Glomerular endothelial cell (primary cell): ENCODE measurements at places on chromosomes 1 and 21. TPM values are rescaled to one million over a fixed set of nuclear protein-coding genes. Genes with fewer than 3 reads are reported as not detected.

- no peak for DNase-seq
Observed at GRCh38 chr1:13808729-13809131, 108.7 kb downstream of the PRDM2 start.

- no peak for DNase-seq
Observed at GRCh38 chr1:229666585-229666984, 40.5 kb downstream of the URB2 start.

DNA sequence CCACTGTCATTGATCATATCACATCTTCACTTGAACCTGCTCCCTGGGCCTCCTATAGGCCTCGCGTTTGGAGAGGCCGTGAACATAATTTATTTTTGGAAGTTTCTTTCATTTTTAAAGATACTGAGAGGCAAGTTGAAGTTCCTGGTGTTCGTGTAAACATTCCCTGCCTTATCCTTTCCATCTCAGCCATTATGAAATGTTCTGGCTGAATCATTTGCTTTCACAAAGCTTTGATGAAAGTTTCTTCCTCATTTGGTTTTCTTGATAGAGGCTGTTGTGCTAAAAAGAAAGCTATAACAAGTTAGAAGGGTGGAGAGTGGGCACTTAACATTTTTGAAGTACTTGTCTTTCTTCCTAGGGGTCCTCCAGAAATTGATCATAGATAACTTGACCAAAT lies 15.5 kb downstream of the CAMTA1 start:
- no peak for DNase-seq

The LRRC71 gene
- total RNA-seq: 0.12 TPM in 1 of 2 replicates, not detected in the other
